DMS 273 treated with DMSO at 0.1 percent for 48 hours (cell line): ENCODE measurements at places on chromosomes 4 and X.

- no peak for DNase-seq
Observed at GRCh38 chr4:87075876-87076275, 141.1 kb downstream of the AFF1 start.

GRCh38 chr4:10667701-10668326 lies 16.8 kb downstream of the CLNK start:
- no peak for DNase-seq

DNA sequence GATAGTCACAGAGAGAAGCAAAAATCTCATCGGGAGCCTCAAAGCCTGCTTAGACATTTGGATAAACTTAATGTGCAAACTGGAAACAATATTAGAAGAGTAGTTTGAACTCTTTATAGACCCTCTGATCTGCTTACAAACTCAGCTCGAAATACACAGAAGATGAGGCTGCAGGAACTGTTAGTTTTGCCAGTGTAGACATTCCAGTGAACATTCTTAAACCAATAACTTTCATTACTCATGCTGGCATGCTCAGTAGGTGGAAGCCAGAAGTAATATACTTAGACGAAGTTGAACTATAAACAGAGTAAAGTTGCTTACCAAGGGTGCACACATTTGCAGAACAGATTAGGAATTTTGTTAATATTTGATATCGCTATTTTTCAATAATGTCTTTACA lies 303.5 kb downstream of the ANKRD50 start:
- DNase-seq: no peak

DNA sequence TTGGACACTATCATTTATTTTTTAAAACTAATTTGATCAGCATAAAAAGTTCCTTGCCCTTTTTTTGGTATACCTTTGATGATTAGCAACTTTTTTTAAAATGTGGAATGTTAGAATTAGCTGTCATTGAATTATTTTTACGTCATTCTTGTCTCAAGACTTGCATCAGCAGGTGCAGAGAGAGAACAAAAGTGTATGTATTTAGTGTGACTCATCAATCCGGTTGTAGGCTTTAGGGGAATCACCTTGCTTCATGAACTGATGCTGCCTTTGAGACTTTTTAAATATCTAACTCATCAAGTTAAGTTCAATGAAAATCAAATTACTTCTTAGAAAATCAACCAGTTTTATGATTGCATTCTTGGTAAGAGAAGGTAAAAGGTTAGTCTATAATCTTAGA lies 125.1 kb downstream of the ARX start:
- DNase-seq: no peak

DNA sequence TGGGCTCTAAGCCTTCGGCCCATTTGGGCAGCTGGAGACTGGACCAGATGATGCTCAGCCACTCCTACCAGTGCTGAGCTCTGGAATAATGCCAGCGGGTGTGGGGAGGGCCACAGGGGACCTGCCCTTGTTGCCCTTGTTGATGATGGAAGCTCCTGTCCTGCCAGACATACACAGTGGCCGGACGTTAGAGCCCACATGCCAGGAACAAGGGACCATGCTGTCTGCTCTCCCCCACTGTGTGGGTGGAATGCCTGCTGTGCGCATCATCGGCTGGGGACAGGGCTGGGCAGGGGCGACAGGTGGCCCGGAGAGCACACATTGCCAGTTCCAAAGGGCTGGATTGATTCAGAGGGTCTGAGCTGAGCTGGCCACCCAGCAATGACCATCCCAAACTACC lies 2.0 kb downstream of the ABLIM2 start:
- DNase-seq: no peak

DNA sequence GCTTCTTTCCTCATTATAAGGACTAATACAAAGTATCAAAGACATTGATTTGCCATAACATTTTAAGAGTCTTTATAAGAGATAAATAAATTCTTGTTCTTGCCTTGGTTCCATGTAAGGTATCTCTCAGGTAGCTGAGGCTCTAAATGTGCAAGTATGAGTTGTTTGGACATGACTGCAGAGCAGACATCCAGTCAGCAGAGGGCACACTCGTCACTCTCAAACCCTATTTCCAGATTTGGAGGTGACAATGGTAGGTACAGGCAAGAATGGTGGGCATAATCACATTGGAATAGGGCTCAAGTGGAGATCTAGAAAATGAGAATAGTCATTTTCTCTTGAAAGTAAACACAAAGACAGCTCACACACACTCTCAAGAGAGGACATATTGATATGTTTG lies 133.3 kb upstream of the ZIC3 start:
- DNase-seq: no peak

DNA sequence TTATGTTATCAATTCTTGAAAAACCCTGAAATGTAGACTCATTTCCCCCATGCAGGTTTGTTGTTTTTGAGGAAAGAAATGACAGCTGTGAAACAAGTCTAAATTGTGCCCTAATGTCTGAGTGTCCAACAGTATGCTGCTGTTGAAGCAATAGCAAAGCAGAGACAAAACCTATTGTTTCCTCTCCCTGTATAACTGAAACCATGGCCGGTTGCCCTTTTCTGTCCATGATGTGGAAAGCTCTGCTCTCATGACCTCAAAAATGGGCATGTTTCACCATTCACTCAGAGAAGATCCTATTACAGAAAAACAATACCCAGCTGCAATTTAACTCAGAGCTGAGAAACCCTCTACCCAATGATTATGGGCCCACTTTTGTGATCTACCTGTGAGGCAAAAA lies 312.6 kb upstream of the FTHL17 start:
- no peak for DNase-seq

DNA sequence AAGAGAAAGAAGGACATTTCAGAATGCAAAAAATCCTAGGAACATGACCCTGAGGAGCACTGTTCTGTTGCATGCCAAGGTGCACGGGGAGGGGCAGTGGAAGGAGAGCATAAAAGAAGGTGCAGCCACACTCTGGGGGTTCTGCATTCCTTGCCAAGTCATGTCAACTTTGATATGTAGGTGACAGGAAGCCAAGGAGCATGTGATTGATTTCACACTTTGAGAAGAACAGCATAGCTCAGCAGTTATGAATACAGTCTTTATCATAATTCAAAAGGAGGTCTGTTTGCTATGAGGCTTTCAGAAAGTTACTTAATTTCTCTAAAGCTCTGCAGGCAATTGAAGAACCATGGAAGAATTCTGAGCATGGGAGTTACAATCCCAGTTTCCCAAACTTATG lies 50.6 kb downstream of the SCFD2 start:
- DNase-seq: no peak

DNA sequence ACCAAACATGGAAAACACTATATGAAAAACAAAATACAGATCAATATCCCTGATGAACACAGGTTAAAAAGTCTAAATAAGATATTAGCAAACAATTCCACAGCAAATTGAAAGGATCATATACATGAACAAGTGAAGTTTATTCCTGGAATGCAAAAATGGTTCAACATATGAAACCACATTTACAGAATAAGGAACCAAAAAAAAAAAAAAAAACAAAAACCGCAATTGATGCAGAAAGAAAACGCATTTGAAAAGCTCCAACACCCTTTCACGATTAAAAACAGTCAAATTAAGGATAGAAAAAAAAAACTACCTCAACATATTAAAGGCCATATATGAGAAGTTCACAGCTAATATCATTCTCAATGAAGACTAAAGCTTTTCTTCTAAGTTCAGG lies 45.4 kb upstream of the STS start:
- no peak for DNase-seq

GRCh38 chr4:124459196-124459940 lies 253.2 kb downstream of the ANKRD50 start:
- no peak for DNase-seq

- DNase-seq: no peak
Observed at GRCh38 chrX:9561199-9561598, 96.3 kb downstream of the TBL1X start.

DNA sequence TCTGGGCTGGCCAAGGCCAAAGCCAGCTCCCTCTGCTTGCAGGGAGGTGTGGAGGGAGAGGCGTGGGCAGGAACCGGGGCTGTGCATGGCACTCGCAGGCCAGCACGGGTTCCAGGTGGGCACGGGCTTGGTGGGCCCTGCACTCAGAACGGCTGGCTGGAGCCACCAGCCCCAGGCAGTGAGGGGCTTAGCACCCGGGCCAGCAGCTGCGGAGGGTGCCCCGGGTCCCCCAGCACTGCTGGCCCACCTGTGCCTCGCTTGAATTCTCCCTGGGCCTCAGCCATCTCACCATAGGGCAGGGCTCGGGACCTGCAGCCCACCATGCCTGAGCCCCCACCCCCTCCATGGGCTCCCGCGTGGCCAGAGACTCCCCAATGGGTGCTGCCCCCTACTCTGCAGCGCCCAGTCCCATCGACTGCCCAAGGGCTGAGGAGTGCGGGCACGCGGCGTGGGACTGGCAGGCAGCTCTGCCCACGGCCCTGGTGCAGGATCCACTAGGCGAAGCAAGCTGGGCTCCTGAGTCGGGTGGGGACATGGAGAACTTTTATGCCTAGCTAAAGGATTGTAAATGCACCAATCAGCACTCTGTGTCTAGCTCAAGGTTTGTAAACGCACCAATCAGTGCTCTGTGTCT lies 193.9 kb downstream of the LARP7 start:
- DNase-seq: no peak

DNA sequence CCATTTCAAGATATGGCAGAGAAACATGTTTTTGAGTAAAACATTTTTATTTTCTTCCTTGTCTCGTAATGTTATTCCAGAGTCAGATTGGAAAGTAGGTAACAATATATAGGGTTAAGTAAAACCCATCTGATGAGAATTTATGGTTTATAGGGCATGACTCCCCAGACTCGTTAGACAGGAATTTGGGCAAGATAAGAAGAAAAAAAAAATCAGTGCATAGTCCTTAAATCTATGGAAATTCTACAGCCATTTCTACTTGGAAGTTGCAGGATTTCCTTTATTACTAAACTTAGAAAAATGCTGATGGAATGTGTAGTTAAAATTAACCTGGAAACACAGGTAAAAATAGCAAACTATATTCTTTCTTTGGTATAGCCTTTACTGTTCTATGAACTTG lies 366.1 kb upstream of the MAGEB16 start:
- no peak for DNase-seq

- DNase-seq: no peak
Observed at GRCh38 chrX:111360839-111361238, 51.2 kb downstream of the DCX start.

DNA sequence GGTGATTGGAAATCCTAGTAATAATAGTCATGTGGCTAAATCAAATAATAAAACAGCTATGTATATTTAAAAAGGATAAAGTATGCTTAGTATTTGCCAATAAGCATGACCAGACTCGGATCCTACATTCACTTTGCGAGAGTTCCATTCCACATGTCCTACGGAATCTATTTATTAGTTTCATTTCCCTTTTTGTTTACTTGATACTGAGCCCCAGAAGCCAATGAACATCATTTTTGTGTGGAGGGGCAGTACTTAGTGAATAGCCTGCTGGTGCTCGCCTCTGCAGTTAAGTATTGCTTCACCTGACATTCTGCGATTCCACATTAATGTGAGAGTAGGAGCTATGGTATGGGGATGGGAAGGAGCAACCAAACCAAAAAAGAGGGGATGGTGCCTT lies 58.5 kb upstream of the NAP1L5 start:
- DNase-seq: no peak

- DNase-seq: no peak
Observed at GRCh38 chr4:147056940-147057610, 111.4 kb upstream of the TTC29 start.
